CD4-positive, alpha-beta memory T cell (primary cell): ENCODE measurements at places on chromosomes 5 and 9.
A peak's percentile ranks its signal among the peaks of the same experiment; 100 is the strongest.

DNA sequence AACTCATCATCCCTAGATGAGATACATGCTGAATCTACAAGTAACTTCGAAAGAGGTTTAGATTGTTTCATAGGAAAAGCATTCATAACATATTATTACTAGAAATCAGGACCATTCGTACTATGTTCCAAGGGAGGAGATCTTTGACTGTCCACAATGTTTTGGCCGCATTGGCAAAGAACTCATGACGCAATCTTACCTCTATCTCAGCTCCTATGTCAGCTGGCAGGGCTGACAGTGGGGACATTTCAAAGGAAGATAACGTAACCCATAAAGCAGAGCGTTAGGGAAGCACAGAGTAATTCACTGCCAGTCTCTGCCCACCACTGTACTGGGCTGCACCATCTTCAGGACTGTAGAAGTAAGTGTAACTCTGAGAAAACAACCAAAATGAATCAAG is 69.7 kb downstream of the EFNA5 start:
- no peak for DNase-seq

GRCh38 chr9:36566813-36567221 is 5.9 kb upstream of the MELK start:
- no peak for DNase-seq

GRCh38 chr5:126615286-126615685 is 14.5 kb downstream of the PHAX start:
- no peak for DNase-seq

GRCh38 chr5:94407023-94407422 is 211.4 kb downstream of the KIAA0825 start:
- DNase-seq: no peak

GRCh38 chr5:168916266-168916665 is 337.1 kb upstream of the PANK3 start:
- DNase-seq: no peak

DNA sequence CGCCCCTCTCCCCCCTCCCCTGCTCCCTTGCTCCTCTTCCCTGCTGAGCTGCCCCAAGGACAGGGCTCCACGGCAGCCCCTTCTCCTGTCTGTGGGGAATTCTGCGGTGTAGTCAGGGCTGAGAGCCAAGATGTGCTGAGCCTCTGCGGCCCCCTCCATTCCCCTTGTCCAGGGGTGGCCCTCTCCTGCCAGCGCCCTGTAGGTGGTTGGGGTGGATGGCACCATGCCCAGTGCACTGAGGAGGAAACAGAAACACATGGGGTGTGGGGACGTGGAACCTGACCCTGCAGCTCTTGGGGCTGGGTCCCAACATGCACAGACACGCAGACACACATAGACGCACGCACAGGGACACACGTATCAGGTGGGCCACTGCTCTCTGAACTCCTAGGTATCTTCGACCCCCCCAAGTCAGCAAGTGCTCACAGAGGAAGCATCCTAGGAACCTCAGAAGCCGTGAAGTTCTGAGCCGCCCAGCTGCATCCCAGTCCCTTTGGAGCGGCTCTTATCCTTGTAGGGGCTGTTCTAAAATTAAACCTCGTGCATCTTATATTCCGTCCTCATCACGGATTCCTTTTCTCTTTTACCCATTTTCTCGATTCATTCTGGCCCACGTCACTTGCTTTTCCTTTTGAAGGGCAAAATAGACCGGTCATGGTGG is 64.8 kb downstream of the HMCN2 start:
- DNase-seq: no peak

DNA sequence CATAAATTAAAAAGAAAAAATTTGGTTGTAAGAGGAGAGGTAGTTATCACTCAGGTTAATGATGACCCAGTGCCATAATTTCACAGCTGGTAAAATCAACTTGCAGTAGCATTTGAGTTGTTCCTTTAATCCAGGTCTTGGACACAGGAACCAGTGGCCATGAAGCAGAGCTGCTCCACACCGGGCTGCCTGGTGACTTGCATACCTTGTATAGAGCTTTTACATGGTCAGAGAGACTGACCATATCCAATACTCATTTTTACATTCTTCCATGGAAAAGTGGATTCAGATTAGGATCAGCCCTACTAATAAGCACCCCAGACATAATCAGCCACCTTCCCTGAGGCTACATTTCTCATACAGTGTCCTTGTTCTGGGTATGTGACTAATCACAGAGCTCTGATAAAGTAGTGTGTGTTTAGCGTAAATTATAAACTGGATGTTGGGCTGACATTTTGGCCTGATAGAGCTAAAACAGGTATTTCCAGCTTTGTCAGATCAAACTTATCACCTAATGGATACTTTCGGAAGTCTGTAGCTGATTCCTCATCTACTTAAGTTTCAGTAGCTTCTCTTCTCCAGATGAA is 77.0 kb upstream of the ZSWIM6 start:
- no peak for DNase-seq

- peak; percentile 58 for DNase-seq
Observed at GRCh38 chr9:129840034-129840433, 4.8 kb downstream of the USP20 start.

DNA sequence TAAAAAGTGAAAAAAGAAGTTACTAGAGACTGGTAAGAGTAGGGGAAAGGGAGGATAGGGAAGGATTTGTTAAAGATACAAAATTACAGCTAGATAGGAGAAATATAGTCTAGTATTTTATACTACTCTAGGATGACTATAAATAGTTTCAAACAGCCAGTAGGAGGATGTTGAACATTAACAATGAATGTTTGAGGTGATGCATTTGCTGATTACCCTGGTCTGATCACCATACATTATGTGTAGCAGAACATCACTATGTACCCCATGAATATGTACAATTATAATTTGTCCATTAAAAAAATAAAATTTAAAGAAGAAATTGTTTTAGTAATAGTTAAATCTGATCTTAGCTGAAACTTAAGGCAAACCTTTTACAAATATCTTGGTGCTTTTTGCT is 302.6 kb downstream of the ARHGAP26 start:
- DNase-seq: no peak

- DNase-seq: no peak
Observed at GRCh38 chr5:146717951-146718350, 160.6 kb downstream of the PPP2R2B start.

GRCh38 chr5:110768138-110768860 is 29.5 kb downstream of the SLC25A46 start:
- DNase-seq: no peak

GRCh38 chr5:55304584-55304983 is 2.9 kb downstream of the DHX29 start:
- DNase-seq: no peak

- no peak for DNase-seq
Observed at GRCh38 chr5:107889387-107889786, 218.7 kb upstream of the EFNA5 start.

GRCh38 chr9:221989-222776 is 7.5 kb downstream of the DOCK8 start:
- DNase-seq: no peak

DNA sequence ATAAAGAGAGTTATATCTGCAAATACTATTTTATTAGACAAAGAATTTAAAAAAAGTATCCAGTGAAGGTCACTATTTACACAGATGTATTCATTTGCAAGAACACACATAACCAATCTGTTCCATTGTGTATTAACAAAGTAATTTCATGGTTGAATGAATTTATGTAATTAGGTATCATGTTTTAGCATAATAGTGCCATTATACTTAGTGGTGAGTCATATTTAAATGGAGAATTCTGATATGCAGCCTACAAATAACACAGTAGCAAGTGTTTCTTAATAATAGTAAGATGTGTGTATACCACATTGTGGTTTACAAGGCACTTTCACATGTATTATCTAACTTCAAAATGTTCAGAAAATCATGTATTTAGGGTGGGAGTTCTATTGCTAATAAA is 1028.5 kb upstream of the ACO1 start:
- no peak for DNase-seq

- no peak for DNase-seq
Observed at GRCh38 chr5:135493406-135494180, 41.4 kb upstream of the TIFAB start.

DNA sequence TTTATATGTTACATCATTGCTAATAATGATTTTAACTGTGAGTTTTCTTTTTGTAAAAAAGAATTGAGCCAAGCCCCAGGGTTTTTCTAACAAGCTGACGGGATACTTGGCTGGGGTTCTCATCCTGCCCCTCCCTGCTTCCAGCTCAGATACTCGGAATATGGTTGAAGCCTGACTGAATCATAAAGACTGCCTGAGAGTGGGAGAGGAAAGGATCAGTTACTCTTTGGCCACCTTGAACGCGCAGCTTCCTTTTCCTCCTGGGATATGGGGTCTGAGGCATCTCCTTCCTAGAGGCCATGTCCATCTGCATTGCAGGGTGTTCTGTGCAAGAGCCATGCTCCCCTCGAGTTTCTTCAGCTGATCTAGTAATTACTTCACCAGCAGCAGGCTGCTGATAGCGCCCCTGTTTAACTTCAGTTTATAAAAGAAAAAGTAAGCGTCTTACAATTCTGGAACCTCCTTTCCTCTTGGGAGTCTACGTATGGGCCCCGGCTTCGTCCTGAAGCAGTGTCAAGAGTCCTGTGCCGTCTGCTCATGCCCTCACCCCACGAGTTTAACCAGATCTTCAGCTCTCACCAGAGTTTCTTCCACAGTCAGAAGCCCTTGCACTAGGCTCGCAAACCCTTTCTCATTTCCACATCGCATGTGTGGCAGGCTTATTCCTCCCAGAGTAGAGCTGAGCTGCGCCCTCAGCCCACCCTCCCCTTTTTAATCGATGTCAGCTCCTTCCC is 130.0 kb downstream of the MVB12B start:
- DNase-seq: no peak

GRCh38 chr5:133265257-133265656 is 213.4 kb downstream of the HSPA4 start:
- DNase-seq: no peak

GRCh38 chr5:132254321-132254977 is 3.0 kb upstream of the PDLIM4 start:
- DNase-seq: no peak

DNA sequence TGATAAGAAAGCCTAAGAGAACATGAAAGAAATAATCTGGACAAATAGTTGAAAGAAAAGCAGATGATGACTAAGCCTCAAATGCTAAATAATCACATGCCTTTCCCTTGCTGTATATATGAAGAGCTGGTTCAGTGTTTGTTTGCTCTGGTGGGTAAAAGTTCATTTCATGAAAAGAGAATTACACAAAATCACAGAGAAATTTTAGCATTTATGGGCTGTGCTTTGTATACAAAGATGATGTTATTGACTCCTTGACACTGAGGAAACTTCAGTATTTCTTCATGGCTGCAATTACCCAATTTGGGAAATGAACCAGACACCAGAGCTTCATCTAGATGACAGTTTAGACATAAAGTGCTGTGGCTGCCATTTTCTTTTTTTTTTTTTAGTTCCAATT is 527.2 kb downstream of the NR2F1-AS1 start:
- no peak for DNase-seq

GRCh38 chr5:37738057-37738691 is 101.7 kb downstream of the GDNF start:
- DNase-seq: no peak

DNA sequence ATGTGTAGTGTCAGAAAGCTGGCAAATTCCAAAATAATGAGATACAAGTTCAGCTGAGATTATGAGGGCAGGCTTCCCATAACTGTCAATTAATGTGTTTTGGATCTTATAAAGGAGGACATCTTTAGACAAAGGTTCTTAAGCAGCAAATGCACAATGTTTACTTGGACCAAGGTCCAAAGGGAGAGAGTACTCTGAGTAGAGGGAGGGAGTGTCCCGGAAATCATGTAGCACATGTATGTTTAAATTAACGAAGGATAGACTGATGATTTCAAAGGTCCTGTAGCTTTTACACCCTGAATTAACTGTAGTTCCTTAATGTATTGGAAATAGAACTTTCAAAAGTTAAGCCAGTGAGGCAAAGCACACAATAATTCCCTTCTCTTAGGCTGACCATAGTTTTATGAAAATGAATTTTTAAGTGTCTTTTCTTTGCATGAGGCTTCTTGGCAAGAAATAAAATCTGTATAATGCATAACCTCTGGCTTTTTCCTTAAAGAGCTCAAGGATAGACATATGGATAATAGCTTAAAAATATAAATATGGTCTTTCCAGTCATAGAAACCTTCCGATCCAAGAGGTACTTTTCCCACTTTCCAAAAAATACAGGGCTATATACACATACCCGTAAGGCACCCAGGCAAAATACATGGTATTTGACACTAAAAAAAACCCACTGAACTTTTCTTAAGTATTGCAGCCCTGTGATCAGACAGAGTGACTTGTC is 93.0 kb downstream of the PCSK5 start:
- DNase-seq: no peak

DNA sequence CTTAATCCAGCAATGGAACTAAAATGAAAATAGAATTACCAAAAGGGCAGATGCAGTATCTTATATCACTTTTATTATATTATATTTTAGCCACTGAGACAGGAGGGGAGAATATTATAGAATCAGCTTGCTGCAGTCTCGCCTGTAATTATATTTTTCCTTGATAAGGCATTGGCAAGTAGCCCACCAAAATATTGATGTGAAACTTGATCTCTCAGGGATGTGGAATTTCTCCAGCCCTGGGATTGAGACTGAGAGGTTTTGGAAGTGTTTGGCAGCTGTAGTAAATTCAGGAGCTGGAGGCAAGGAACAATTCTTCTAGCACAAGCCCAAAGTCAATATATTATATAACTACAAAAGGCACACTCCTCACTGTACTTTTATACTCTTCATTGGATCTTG is 142.1 kb upstream of the ADAMTSL1 start:
- no peak for DNase-seq

- DNase-seq: no peak
Observed at GRCh38 chr9:115220319-115221005, 102.5 kb upstream of the TNC start.
